ENCODE measurements at places on chromosomes 2 and 18. TPM values are rescaled to one million over a fixed set of nuclear protein-coding genes. Genes with fewer than 3 reads are reported as not detected.

ELAC1 gene
- 7.5 TPM for total RNA-seq

MAP2 gene
- not detected for total RNA-seq

GKN2 gene
- not detected for total RNA-seq

DSC1 gene
- total RNA-seq: 0.27 TPM

COL4A4 gene
- 0.15 TPM for total RNA-seq

GRCh38 chr18:12606592-12607315 is 51.2 kb downstream of the SPIRE1 start:
- DNase-seq: no peak

- DNase-seq: no peak
Measured at GRCh38 chr2:7420530-7420929, 503.3 kb downstream of the RNF144A start.

- no peak for DNase-seq
Measured at GRCh38 chr2:19669126-19669525, 232.7 kb downstream of the TTC32 start.

DNA sequence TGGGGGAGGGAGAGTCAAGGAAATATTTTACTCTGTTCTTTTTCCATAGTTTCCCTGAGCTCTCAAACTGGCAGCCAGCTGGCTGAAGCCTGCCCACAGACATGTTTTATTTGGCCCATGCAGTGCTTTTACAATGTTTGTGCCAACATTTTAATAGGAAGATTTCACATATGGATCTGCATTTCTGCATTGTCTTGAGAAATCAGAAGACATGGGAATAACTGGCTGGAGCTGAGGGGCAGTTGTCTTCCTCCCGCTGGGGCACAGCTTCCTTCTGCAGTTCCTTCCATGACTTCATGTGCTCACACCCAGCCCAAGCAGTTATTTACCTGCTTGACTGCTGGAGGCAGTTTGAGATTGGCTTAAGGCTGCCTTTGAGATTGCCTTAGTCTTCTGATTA is 74.4 kb downstream of the PLCL1 start:
- DNase-seq: no peak

GRCh38 chr18:74702950-74703349 is 105.3 kb downstream of the ZNF407 start:
- no peak for DNase-seq
